ENCODE measurements at places on chromosomes 6 and 20.

DNA sequence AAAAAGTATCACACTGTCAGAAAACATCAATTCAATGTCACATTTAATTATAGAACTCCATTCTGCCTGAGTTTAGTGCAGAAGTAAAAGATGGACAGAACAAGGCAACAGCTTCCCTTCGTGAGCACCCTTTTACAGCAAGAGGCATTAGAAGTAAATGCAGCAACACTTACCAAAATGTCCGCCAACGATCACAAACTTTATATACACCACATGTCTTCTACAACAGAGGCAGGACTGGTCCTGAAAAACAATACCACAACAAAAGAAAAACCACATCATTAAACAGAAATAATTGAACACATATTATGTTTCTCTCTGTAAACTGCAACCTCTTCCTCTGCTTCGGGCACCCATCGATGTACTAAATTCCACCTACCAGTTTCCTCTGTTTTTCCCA is 92.9 kb downstream of the FYN start:
- peak; percentile 40 for DNase-seq

DNA sequence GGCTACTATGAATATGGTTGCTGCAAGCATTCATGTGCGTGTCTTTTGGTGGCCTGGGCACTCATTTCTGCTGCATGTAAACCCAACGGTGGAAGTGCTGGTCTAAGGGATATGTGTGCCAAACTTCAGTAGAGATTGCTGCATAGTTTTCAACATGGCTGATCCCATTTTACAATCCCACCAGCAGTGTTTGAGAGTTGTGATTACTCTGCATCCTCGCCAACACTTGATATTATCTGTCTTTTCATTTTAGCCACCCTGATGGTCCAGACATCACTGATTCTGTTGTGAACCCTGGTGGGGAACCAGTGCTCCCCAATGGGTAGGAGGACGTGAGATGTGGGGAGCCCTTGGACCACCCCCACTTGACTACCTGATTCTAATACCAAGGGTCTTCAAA is 27.5 kb downstream of the PACSIN1 start:
- DNase-seq = no peak

DNA sequence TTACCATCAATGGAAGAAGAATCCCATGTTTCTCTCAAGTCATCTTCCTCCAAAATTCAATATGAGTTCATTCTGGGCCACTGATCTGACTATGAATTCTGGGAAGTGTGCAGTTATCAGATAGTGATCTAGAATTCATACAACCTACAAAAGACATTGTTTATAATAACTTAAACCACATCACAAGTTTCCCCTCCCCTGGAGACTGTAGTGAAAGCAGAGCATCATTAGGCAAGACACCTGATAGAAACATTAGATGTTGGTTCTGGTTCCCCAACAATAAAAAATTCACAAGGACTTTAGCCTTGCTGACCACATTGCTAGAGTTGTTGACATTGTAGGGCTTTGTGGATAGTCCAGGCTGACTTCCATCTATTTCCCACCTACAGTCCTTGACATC is 506.4 kb upstream of the JAG1 start:
- no peak for DNase-seq

DNA sequence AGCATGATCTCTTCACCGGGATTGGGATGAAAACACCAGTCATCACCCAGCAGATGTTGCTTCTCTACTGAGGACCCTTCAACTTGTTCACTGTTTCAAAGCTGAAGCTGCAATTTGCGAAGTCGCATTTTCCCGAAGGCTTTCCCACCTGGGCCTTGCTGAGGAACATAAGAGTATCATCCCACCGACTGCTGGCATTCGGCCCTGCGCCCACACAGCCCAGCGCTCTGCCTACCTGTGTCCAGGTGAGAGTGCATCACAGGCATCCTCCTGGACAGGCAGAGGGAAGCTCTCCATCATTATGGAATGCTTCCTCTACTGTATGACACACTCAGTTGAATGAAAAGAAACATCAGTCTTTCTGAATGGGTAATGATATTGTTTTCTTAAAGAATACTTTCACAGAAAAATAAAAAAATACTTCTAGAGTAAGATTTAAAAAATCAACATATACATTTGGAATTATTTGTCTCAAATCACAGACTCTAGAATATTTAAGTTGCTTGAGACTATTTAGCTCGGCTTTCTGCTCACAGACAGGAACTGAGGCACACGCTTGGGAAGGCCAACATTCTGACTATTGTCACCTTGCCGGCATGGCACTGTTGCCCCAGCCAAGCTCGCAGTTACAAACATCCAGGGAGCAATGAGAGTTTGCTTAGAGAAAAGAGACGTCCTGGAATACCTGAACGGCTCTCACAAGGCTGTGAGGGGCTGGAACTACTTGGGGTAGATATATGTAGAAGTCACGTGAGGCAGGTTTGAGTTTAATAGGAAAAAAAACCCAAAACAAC is 48.7 kb downstream of the FOXC1 start:
- no peak for DNase-seq

- no peak for DNase-seq
Measured at GRCh38 chr20:10498200-10498599, 63.1 kb downstream of the SLX4IP start.

DNA sequence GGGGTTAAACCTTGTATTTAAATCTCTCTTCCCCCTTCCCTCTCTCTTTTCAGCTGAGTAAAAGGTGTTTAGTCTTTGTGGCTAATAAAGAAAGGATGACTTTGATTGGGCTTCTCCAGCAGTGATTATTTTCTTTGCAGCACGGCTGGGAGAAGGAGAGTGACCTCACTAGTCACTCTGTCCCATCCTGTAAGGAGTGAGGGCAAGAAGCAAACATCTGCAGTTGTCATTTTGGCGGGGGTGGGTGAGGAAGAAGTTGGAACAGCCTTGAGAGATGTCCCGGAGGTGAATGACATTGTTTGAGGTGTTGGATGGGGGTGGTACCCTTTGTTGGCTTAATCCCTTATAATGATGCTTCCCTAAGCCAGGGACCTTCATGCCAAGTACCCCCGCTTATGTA is 223.6 kb downstream of the EYA2 start:
- no peak for DNase-seq

- peak; percentile 61 for DNase-seq
Measured at GRCh38 chr20:62739581-62740285, 31.1 kb downstream of the NTSR1 start.

- no peak for DNase-seq
Measured at GRCh38 chr6:158383542-158383941, 71.3 kb downstream of the TULP4 start.

DNA sequence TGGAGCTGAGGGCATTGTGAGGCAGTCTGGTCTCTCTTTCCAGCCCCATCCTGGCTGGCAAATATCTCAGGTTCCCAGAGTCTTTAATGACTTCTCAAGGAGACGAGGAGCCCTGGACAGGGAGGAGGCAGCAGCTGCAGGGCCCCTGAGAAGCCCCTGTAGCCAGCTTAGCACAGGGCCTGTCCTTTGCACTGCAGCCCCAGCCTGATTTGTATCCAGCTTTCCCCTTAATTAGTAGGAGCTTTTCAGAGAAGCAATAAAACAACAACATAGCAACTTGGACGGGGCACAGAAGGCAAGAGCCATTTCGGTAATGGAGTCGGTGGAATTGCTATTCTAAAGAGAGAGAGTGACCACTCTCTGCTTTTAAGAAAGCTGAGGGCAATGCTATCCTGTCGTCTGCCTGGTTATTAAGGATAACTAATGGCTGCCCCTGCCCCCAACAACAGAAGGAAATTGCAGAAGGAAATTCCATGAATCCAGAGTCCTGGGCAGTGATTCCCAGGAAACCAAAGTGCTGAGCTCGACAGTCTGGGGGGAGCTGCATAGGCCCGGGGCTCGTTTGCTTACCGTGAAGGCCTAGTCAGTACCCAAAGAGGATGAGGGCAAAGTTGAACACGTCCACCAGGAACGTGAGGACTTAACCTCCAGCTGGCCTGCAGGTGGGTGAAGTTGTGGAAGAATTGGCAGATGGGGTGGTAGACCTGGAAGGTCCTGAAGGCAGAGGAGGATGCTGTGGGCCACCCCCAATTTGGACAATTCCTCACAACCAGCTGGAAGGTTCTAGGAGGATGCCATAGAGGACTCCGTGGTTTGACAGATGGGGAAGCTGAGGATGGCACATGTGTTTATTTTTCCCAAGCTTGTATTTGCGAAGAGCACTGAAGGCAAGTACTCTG is 50.3 kb downstream of the NPEPL1 start:
- DNase-seq = no peak

DNA sequence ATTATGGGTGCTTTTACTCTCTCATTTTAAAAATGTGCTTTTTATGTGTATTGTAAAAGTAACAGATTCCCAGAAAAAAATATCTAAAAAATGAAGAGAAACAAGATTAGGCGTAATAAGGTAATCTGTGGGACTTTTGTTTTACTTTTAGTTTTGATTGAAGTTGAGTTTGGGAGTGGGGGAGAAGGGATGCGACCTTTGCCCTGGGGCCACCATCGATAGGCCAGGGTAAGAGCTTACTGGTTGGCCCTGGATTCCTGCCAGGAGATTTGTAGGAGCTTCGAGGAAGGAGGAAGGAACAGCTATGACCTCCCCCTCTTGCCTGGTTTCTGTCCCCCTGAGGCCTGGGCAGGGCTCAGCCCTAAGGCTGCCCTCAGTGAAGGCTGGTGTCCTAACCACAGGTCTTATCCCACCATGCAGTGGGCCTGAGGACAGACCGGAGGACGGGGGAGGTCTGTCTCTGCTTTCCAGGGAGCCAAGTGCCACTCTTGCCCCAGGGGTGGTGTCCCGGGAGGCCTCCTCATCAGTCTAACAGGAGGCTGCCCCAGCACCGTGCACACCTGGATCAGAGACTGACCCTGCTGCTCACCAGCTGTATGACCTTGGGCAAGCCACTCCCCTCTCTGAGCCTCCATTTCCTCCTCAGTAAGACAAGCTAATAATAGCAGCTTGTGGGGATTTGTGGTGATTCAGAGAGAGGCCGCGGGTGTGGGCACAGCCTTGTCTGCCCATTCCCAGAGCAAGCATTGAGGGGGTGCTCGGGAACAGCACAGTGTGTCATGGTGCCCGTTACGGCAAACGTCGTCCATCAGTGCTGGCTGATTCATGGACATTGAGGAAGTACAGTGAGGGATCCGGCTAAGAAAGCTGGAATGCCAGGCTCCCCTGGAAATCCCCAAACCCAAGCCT is 21.2 kb downstream of the TGM2 start:
- DNase-seq = no peak

- no peak for DNase-seq
Measured at GRCh38 chr6:28816909-28817807, 106.6 kb downstream of the TRIM27 start.

- no peak for DNase-seq
Measured at GRCh38 chr20:58478141-58478805, 36.9 kb downstream of the APCDD1L start.

DNA sequence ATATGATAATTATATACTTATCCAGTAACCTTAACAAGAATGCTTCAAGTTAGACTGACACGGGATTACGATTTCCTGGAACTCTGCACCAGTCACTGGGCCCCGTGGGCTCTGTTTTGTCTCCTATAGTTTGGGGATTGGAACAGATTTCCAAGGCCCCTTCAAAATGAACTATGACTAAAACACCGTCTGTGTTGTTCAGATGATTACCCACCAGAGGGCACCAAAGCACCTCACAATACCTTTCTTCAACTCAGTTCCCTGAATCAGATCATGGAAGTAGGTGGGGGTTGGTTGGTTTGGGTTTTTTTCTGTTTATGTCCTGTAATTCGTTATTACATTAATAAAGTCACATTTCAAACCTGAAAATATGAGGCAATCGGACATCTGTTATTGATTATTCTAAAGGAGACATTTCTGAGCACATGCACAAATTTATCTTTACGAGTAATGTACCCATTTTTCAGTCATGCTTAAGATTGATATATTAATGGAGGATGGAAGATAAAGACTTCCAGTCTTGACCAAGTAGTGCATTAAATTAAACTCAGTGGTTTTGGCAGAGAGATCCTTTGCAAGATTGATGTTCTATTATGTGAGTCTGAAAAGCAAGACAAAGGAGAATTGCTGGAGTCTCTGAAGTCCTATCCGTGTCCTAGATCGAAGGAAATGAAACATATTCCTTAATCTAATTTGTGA is 112.0 kb upstream of the COL21A1 start:
- peak; percentile 62 for DNase-seq

DNA sequence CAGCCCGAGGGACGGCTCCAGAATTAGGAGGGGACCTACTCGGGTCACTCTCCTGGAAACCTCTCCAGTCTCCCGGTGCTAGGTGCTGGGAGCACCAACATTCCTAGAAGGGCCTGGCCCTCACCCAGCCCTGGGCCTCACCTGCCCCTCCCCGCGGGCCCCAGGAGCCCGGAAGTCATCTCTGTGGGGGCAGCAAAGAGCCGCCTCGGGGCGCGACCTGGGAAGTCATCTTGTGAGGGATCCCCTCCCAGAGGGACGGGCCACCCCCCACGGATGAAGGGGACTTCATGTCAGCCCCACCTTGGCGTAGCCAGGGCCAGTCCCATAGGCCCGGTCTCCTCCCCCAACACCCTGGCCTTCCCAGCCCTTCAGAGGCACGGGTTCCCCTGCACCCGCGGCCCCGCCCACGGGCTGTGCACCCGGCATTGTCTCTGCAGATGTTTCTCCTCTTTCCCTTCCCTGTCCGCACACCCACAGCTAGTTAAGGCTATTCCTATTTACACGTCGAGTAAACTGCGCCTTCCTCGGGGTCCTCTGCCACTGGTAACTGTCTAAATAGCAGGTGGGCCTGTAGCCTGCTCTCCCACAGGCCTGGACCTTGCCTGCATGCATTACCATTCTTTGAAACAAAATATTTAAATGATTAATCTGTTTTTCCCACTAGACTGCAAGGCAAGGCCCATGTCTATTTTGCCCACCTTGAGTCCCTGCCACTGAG is 896 bp upstream of the RNASET2 start:
- DNase-seq = peak; percentile 52

DNA sequence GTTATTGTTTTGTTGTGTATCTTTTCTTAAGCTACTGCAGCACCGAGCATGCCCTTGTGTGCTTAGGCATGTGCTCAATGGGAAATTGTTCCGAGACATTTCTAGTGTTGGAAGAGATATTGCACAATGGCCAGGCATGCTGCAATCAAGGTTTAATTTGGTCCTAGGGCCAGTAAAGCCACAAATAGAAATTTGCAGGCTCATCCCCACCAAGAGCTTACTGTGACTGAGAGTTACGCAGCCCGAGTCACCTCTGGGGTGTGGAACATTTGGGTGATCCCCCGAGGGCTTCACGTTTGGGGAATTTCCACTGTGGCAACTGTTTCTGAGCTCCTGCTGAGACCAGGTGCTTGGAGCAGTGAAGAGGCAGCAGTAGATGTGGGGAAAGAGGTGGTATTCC is 65.8 kb downstream of the ADTRP start:
- DNase-seq = no peak

DNA sequence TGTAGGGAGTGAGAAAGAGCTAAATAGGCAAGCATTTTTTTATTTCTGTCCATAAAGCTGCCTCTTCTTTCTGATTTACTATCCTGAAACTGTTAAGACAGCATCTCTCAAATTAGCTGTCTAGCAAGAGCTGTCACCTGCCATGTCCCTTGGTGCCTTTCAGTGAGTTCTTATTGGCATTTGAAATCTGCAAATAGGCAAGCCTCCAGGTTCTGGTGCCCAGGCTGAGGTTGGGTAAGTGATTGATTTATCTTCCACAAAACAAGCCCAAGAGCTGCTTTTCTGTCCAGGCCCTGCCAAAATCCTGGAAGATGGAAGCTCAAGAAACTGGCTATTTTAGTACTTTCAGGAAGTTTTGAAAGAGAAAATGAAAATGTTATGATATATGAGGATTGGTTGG is 22.4 kb downstream of the MANEA start:
- no peak for DNase-seq

Data from CD4-positive, alpha-beta T cell treated with Interleukin-4 for 4 hours (primary cell).